ENCODE measurements at places on chromosomes 16 and 17.

DNA sequence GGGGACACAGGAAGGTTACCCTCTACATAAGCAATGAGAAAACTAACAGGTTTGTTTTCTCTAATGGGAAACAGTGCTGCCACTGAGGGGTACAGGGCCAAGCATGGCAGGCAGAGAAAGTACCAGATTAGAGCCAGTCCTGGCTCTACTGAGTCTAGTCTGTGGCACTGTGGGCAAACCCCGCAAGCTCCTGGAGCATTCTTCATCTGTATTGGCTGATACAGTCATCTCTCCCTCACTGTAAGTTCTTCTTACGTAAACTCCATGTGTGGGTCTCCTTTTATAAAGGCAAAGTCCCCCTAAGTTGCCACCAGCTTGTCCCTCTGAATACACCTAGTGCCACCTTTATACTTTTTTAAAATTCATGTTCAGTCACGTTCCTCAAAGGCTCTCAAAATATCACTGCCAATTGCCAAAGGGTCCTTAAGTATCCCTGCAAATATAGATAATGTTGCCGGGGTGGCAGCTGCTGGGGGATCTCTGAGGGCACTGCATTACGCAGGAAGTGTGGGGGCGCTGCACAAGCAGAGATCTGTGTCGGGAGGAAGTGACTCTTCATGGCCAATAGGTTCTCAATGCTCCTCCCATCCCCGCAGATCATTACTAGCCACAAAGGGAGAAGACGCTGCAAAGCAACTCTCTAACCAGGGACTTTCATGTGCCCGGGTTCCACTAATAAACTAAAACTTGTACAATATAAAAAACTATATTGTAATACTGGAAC lies 18.8 kb downstream of the XPO6 start:
- no peak for DNase-seq

DNA sequence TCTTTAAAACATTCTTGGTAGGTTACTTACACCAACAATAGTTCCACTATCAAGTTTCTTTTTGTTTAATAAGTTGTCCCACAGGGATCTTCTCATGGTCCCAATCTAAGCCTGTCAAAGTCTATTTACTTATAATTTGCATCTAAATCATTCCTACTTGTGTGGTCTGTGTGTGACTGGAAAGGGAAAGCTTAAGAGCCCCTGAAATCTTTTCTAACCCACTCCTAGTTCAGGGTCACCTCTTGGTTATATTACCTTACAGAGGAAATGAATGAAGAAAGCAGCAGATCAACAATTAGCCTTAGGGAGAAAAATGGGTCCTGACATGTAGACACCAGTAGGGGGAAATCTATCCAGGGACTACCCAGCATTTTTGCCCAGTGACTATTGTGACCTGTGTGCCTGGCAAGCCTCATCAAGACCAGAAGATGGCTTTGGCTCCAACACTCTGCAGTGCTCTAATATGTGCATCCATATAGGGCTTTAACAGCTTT lies 110.4 kb upstream of the HAS3 start:
- no peak for DNase-seq

DNA sequence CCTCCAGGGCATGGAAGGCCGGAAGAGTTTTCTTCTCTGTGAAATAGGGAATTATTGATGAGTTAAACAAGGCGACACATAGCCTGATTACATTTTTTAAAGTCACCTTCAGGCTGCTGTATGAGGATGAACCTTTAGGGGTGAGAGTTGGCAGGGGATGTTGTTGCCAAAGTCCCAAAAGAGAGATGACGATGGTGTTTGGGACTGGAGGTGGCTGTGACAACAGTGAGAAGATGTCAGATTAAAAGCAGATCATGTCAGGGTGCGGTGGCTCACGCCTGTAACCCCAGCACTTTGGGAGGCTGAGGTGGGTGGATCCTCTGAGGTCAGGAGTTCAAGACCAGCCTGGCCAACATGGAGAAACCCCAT lies 16.8 kb upstream of the ASGR2 start:
- no peak for DNase-seq

DNA sequence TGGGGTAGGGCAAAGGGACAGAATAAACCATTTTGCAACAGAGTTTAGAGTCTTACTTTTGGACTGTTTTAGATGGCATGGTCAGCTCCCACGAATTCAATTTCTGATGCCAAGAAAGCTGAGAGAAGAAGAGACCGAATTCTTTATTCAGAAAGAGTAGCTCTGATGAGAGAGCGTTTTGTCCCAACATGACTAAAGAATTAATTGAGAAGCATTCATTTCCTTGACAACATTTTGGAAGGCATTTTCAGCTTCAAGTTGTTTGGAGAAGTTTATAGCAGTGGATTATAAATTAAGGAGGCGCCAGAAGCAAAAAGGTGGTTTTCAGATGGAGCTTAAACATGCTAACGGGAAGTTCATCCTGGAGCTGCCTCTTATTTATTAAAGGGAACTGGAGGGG lies 12.2 kb downstream of the GAN start:
- no peak for DNase-seq

- DNase-seq, result no peak
Measured at GRCh38 chr17:19928299-19928698, 49.3 kb downstream of the AKAP10 start.

DNA sequence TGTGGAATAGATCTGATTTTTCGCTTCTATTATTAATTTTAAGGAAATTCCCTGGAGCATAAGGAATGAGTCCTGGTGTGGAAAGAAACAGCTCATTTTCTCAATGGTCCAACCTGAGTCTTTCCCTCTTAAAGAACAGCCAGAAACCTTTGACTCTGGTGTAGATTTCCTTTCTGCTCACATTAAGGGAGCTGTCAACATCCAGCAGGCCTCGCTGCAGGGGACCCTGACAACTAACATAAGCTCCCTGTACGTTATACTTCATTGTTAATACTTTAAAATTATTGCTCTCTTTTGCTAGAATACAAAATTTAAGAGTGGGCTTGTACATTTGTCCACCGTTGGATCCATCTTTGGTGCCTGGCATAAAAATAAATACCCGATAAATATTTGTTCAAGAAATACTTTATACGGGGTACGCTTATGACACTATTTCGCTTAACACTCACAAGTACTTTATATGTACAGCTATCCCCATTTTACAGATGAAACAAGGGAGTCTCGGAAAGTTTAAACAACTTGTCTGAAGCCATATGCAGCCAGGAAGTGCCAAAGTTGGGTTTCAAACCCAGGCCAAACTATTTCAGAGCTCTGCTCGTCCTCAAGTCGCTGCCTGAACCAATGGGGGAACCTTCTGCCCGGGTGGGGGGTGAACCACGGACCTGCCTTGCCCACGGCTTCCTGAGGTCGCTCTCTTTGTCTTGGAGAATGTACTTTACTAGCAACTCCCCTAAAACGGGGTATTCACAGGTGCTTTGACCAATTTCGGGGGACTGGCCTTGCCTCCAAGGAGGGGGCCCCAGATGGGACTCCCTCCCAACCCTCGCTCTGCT lies 611 bp downstream of the SMARCE1 start:
- DNase-seq, result no peak

DNA sequence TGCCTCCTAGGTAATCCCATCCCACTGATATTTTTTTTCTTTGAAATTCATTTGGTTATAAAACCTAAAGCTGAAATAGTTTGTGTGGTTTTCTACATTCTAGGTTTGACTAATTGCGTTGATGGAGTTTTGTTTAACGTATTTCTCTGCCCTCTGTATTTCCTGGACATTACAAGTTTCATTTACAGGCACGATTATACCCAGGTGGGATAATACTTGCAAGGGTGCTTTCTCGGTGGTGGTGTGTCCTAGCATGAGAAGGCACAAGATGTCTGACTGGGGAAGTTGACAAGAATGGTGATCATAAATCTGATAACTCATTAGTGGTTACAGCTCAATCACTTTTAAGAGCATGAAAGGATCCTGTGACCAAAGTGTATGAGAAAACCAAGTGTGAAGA lies 45.0 kb downstream of the DYNLRB2 start:
- DNase-seq, result no peak

DNA sequence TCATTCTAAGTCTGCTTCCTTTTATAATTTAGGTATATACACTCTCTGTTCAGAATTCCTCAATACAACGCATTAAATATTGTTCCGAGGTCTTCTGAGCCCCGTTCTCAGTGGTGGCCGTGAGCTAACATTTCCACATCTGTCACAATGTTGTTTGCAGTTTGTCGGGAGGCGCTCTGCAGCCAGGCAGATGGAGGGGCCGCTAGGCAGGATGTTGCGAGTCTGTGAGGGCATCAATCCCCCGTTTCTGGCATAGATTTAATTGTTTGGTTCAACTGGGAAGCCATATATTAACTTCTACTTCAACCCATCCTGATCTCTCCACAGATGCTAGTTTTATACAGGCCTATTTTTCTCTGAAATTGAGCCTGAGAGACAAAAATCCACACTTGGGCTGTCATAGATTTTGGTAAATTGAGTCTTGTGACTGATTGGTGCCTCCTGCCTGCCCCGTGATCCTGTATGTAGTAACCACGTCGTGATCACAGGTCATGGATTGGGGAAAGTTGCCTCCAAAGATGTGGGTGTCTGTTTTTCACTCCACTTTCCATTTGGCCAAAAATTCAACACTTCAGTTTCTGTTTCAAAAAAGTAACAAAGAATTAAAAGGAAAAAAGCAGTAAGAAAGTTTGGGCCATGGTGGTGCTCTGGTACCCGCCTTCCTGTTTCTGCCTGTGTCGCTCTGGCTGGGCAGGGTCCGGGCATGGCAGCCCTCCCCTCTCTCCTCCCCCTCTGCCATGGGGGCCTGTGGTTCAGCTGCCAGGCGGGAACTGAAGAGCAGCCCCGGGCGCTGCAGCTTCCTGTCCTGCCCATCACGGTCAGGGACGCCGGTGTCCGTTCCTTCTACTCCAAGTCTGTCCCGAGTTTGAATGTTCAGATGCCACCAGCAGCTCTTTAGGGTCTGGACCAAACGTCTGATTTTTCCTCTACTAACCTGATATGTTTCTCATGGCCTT lies 41.5 kb downstream of the RPTOR start:
- no peak for DNase-seq

DNA sequence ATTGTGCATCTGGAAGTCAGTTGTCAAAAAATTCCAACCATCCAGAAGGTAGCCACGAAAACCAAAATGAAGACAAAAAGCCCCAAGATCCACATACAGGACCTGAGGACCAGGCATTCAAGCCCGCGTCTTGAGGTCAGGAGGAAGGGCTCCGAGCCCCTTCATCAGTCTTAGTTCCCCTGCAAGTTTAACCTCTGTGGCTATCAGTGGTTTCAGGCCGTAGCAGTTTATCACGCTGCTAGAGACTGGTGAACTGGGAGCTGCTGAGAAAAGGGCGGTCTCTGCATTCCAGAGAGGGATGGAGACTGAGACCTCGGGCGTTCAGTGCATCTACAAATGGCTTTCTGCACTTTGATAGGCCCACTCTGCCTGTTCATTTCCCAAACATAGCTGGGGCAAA lies 70.6 kb downstream of the IRF8 start:
- DNase-seq, result no peak

- DNase-seq, result no peak
Measured at GRCh38 chr17:17403065-17403464, 73.7 kb upstream of the MED9 start.

- DNase-seq, result no peak
Measured at GRCh38 chr17:4490637-4491061, 8.0 kb upstream of the SPNS2 start.

DNA sequence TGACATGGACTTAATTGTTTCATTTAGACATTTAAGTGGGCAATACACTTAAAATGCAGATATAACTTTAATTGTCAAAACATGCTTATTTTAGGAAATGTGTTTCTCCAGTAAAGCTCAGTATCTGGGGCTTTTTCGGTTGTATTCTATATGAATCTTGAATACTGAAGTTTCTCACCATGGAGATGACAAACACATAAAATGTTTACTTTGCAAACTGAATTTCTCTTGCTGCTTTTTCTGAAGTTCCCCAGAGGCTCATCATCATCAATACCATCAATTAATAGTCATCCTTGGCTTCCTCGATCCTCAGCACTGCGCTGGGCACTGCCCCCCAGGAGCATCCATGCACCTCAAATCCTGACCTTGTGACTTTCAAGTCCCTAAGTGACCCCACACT lies 227.3 kb downstream of the WWOX start:
- DNase-seq, result no peak

- DNase-seq, result peak; percentile 24
Measured at GRCh38 chr17:46979147-46979863, at the start of gene RPRML. Gene RPRML, minus strand, starts transcription at chr17:46979253. Its CDS starts 246 bp downstream, at chr17:46979007.

- no peak for DNase-seq
Measured at GRCh38 chr17:57927048-57927723, 28.0 kb downstream of the CUEDC1 start.

DNA sequence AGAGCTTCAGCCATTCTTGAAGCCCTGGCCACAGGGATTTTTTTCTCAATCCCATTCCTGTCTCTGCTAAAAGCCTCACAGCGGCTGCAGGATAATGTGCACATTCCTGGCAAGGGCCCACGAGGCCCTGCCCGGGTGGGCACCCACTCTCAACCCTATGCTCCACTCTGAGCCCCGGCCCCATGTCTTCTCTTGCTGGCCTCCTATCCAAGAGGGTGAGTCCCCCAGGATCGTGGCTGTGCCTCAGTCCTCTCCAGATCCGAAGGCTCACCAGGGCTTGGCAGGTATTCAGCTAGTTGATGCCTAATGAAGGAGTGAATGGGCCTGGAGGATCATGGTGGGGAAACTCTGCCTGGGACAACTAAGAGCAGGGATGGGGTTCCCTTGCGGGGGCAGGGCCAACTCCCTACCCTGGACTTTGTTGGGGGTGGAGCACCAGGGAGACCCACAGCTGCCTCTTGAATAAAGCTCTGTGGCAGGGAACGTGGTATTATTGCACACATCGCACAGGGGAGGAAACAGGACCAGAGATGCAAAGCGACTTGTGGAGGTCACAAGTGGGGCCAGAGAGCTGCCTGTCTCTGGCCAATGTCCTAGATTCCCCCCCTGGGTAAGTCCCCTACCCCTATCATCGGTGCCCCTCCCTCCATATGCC lies 5.4 kb downstream of the ARHGAP27 start:
- no peak for DNase-seq

DNA sequence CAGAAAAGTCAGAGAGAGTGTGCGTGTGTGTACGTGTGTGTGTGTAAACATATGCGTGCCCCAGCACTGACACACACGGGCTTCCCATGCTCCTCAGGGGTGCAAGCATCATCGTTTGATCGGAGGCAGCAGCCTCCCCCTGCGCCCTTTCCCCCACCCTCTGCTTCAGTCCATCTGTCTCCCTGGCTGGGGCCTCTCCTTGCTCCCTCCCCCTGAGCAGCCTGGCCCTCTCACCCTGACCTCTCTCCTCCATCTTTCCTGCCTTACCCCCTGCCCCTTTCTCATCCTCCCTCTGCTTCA lies 4.4 kb downstream of the STX1B start:
- no peak for DNase-seq

DNA sequence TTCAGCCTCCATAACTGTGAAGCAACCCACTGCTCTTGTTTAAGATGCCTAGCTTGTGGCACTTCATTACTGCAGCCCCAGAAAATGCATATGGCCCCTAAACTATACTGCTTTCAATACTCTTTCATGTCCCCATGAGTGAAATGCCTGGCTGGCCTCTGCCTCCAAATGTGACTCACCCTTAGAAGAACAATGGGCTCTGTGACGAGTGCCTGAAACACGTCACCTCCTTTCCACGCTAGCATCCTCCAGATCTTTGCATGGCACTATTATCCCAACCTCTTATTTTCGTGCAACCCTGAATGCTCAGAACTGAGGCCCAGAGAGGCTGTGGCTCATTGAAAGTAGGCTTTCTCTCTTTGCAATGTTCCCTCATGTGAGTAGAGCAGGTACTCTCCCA lies 233.1 kb downstream of the CBLN1 start:
- DNase-seq, result no peak

All from progenitor cell of endocrine pancreas (in vitro differentiated cells).